SK-MEL-5 (cell line): ENCODE measurements at places on chromosomes 7 and 10. TPM values are rescaled to one million over a fixed set of nuclear protein-coding genes. Genes with fewer than 3 reads are reported as not detected.
A peak's percentile ranks its signal among the peaks of the same experiment; 100 is the strongest.

TCF7L2 gene
- total RNA-seq = 2.6 and 3.9 TPM in 2 replicates

GSTO1 gene
- 460 and 588 TPM in 2 replicates for total RNA-seq

- DNase-seq = peak; percentile 29
Observed at GRCh38 chr7:101017064-101017777, 2.7 kb upstream of the MUC17 start.

GRCh38 chr10:32411797-32412498 is 34.0 kb upstream of the CCDC7 start:
- no peak for DNase-seq

- DNase-seq = no peak
Observed at GRCh38 chr10:44950326-44951225, 9.0 kb upstream of the RASSF4 start.
